ENCODE measurements at places on chromosomes 12 and 14.

GRCh38 chr14:41449066-41449465 lies 157.6 kb upstream of the LRFN5 start:
- no peak for DNase-seq

GRCh38 chr12:115716551-115716950 lies 560.9 kb downstream of the MED13L start:
- DNase-seq = no peak

GRCh38 chr12:1907652-1908611 lies 10.5 kb downstream of the CACNA2D4 start:
- no peak for DNase-seq

- no peak for DNase-seq
These were observed 1.9 kb downstream of the CACNB3 start for GRCh38 chr12:48819986-48820725.

- peak; percentile 47 for DNase-seq
These were observed 2.3 kb downstream of the PAPLN start for GRCh38 chr14:73239393-73240241.

- DNase-seq = peak; percentile 88
These were observed 86.4 kb downstream of the EML1 start for GRCh38 chr14:99879401-99880295.

DNA sequence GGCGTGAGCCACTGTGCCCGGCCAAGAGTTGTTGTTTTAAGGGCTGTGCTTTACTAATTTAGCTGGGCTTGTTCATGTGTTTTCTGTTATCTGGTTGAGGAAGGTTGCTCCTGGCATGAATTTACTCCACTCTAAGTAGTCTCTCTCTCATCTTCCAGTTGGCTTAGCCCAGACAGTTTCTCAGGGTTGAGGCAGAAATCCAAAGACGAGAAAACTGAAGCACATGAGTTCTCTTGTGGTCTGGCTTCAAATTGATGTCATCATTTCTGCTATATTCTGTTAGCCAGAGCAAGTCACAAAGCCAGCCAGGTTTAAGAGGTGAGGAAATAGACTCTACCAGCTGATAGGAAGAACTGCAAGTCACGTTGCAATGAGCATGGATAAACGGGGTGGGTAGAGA lies 57.9 kb downstream of the E2F7 start:
- DNase-seq = peak; percentile 83

DNA sequence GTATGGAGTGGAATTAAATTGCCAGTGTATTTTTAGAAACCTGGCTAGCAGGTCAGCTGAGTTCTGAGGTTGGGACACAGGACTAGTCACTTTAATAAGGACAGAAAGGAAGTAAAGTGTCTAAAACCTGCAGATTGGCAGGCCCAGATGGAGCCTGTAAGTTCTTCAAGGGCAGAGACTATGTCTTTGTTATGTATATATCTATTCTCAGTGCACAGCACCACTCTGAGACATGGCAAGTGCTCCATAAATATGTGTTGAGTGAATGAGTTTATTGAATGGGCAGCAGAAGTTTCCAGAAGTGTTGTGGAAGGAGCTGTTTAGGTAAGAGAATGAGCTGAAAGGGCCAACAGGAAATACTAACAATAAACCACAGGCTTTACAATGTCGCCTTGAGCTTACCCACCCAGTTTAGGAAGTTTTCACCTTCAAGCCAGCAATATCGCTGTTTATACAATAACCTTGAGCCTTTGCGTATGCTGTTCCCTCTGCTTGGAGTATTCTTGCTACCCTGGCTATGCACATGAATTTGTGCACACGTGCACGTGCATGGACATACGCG lies 109.5 kb upstream of the TMPO start:
- no peak for DNase-seq

- DNase-seq = no peak
These were observed 21.2 kb upstream of the CCDC88C start for GRCh38 chr14:91438845-91439244.

- DNase-seq = no peak
These were observed 164.7 kb upstream of the CCND2 start for GRCh38 chr12:4108803-4109345.

DNA sequence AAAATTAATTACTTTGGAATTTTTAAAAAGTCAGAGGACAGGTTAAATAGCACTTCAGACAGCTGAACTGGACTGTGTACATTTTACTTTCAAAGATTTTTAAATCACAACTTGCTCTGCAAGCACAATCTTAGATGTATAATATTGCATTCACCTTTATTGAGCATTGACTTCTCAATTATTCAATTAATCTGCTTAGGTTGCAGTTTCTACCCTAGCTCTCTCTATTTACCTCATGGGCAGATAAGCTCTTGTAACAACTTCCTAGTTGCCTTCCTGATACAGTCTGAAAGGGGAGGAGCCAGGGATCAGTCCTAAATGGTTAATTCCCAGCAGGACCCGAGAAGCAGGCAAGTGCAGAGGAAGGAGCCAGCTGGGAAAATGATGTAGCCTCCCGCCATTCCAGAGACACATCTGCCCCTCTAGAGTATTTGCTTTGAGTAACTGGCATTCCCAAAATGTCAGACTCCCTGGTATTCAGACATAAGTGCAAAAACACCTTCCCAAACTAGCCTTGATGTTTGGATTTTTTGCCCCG lies 302.8 kb downstream of the GALC start:
- no peak for DNase-seq
